ENCODE measurements at places on chromosomes 11 and 22.

GRCh38 chr22:41302811-41303210 is 1.5 kb downstream of the ZC3H7B start:
- DNase-seq, result no peak

DNA sequence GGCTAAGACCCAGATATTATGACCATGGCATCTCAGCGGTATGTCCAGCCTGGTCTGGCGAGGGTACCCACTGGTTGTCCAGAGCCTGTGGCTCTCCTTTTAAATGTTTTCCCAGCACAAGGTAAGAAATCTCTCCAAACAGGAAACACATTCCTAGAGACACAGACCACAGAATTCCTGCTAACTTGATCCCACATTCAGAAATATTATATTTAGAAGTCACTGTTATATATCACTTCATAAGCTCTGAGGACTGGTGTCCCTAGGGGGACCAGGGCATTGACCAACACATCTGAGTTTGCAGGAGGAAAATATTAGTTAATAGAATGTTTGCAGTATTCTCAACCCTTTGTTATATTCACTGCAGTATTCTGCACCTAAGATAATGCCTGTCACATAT is 23.1 kb downstream of the TMPRSS13 start:
- DNase-seq, result no peak

- DNase-seq, result no peak
Measured at GRCh38 chr22:28112190-28112544, 193.1 kb upstream of the PITPNB start.

GRCh38 chr22:40211476-40212054 is 33.8 kb downstream of the TNRC6B start:
- DNase-seq, result no peak

- no peak for DNase-seq
Measured at GRCh38 chr22:38273135-38273826, 471 bp upstream of the TMEM184B start.

- DNase-seq, result no peak
Measured at GRCh38 chr11:111934306-111934705, 2.8 kb upstream of the DIXDC1 start.

DNA sequence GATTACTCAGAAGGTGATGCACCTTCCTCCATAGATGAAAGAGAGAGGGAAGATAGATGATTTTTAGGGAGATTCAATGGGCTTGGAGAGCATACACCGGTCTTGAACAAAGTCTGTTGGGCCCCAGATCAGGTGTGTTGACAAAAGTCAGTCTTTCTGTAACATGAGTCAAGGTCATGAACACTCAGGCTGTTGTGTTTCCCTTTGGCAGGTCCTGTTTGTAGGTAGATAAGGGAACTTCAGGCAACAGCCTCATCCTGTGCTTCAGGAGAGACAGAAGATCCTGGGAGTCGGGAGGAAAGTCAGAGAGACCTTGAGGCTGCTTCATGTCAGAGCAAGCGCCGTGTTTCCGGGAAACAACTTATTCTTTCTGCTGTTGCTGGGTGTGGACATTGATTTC is 703.1 kb downstream of the BRD1 start:
- DNase-seq, result no peak

DNA sequence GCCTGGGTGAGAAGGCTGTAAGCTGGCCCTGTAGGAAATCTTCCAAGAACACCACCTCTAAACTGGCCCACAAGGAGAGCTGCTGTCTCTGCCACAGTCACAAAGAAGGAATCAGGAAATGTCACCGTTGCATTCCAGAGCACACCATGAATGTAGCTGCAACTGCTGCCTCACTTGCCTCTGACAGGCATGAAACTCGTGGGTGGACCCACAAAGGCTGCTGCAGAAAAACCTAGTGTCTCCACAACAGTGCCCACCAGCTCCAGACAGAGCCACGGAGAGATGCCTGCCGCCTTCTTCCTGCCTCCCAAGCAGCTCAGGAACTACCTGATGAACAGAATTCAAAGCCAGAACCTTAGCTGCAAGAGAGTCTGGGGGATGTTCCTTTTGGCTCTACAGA is 10.5 kb downstream of the DNAJB13 start:
- DNase-seq, result no peak

GRCh38 chr11:115242982-115243381 is 261.2 kb downstream of the CADM1 start:
- no peak for DNase-seq

DNA sequence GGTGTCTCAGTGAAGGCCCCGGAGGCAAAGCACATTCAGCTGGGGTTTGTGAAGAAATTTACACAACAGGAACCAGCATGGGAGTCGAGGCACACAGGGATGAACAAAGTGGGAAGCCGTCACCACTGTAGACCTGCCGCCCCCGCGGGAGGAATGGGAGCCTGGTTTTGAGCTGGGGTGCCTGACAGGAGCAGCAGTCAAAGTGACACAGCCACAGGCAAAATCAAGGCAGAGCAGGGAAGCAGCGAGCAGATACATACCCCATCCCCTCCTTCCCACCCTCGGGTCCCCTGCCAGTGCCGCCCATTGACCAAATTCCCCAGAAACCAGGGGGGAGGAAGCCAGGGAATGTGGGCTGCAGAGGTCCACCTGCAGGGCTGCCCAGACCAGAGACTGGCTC is 20.8 kb downstream of the P2RX3 start:
- DNase-seq, result no peak

DNA sequence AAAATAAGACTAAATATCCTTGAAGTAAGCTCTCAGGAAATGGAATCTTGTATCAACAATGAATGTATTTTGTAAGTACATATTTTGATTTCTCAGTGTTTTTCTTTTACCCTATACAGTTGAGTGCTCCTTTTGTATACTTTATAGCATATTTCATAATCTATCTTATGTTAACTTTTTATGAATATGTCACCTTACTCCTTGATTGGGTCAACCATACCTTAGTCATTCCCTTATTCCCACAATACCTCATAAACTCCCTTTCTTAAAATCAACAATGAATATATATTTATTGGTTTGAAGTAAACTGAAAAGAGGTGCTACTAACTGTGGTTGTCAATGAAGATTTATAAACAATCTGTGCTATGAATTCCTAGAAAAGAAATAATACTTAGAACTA is 686.2 kb downstream of the METTL15 start:
- DNase-seq, result no peak

DNA sequence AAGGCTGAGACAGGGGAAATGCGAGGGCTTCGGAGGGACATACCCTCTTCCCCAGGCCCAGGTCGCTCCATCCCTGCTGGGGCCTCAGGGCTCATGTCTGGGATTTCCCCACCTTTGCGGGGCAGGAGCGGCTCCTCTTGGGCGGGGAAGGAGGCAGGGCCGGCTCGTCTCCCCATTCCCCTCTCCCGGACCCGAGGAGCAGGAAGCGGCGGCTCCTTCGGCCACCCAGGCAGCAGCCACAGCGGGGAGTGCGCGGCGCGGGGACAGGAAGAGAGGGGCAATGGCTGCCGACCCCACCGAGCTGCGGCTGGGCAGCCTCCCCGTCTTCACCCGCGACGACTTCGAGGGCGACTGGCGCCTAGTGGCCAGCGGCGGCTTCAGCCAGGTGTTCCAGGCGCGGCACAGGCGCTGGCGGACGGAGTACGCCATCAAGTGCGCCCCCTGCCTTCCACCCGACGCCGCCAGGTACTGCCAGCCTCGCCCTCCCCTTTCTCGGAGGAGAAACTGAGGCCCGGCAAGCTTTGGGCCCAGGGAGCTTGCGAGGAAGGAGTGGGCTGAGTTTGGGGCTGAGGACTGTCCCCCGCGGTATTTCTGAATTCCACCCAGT is at the start of gene ANKK1:
TSS of gene ANKK1 (plus strand) at position 175 of the 607 bp plus-strand sequence. CDS start at position 281, 106 bp downstream.
- DNase-seq, result no peak

- DNase-seq, result no peak
Measured at GRCh38 chr11:112995423-112996090, 34.3 kb downstream of the NCAM1 start.

- no peak for DNase-seq
Measured at GRCh38 chr11:134751031-134751585, 339.1 kb upstream of the B3GAT1 start.

- peak; percentile 77 for DNase-seq
Measured at GRCh38 chr11:67071420-67072284, 15.0 kb downstream of the RHOD start.

DNA sequence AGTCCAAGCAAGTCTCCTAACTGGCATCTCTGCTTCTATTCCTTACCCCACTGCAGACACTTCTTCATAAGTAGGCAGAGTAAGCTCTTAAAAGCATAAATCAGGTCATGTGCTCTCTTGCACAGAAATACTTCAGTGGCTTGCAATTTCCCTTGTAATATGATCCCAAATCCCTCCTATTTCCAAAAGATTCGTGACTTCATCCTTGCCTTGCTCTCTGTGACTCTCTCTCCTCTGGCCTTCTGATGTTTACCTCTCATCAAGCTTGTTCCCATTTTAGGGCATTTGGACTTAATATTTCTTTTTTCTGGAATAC is 37.4 kb upstream of the NCR3LG1 start:
- DNase-seq, result no peak

DNA sequence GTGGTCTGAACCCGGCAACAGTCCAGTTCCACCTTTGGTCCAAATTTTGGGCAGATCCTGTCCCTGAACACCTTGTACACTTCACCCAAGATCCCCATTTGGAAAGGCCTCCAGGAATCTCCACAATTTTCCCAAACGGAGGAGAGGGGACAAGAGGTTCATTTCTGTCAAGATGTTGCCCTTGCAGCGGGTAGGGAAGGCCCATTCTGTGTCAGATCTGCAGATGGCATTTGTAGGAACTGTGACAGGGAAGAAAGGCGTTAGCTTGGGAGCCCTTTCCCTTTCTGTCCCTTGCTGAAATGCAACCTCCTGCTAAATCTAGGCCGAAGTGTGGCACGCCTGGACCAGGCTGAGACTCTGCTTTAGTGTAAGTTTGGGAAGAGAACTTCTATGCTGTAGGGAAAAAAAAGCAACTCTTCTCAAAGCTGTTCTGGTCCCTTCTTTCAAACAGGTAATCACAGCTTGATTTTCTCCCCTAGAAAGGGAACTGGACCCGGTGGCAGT is 86.0 kb downstream of the SCN3B start:
- no peak for DNase-seq

GRCh38 chr11:73286240-73286810 is 14.2 kb downstream of the P2RY6 start:
- DNase-seq, result no peak

DNA sequence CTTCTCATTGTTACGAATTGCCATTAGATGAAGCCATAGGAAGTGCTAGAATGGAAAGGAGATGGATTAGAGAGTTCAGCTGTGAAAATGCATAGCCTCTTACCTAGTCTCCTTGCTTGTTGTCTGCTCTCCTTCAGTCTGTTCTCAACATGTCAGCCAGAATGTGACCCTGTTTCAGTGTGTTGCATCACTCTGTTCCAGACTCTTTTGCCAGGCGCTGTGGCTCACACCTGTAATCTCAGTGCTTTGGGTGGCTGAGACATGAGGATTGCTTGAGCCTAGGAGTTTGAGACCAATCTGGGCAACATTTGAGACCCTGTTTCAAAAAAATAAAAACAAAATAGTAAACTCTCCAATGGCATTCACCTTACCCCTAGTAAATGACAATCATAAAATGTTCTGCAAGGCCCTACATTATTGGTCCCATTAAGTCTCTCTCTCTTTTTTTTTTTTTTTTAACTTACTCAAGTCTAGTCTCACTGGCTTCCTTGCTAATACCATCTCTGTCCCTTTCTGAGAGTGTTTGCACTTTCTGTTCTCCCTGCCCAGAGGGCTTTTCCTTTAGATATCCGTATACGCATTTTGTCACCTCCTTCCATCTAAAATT is 39.4 kb downstream of the CYP2R1 start:
- no peak for DNase-seq

- DNase-seq, result no peak
Measured at GRCh38 chr22:30970356-30970746, 1.3 kb downstream of the TUG1 start.

DNA sequence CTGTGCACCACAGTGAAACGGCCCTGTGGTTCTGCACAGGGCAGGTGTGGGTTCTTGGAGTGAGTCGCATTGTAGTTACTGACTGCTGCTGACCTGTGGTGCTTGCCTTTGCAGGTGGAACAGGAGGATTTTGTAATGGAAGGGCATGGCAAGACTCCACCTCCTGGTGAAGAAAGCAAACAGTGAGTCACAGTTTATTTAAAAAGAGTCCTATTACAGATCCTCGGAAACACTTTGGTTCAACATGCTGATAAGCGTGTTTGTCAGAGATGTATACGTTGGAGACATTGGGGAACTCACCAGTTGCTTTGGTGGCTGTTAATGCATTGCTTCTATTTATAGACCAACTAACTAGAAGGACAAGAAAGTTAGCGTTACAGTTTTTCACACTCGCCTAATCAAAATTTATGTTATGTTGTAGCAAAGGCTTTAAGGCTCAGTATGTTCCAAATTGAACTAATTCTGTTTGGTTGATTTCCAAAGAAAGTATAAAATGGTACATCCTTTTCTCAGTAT is 21.7 kb upstream of the TNRC6B start:
- DNase-seq, result peak; percentile 23

- no peak for DNase-seq
Measured at GRCh38 chr11:35083181-35083430, 55.9 kb upstream of the CD44 start.

DNA sequence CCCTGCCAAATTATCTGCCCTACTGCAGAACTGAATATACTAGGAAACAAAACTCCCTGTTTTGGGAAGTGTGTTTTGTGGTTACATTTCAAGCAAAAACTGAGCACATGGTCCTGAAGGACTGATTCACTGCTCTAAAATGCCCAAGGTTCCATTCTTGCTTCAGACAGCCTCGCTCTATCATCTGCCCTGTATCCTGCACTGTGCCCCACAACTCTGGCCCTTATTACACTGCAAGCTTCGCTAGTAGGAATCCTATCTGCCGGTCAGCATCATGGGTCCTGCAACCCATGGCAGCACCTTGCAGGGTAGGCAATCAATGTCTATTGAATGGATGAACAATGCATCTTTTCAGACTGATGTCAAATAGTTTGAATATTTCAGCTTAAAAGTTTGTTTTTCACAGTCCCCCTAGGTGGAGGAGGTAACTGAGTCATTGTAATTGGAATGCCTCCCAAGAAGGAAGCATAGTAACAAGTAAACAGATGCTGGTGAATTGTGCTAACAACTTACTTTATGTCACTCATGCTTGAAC is 21.3 kb downstream of the LAYN start:
- no peak for DNase-seq

DNA sequence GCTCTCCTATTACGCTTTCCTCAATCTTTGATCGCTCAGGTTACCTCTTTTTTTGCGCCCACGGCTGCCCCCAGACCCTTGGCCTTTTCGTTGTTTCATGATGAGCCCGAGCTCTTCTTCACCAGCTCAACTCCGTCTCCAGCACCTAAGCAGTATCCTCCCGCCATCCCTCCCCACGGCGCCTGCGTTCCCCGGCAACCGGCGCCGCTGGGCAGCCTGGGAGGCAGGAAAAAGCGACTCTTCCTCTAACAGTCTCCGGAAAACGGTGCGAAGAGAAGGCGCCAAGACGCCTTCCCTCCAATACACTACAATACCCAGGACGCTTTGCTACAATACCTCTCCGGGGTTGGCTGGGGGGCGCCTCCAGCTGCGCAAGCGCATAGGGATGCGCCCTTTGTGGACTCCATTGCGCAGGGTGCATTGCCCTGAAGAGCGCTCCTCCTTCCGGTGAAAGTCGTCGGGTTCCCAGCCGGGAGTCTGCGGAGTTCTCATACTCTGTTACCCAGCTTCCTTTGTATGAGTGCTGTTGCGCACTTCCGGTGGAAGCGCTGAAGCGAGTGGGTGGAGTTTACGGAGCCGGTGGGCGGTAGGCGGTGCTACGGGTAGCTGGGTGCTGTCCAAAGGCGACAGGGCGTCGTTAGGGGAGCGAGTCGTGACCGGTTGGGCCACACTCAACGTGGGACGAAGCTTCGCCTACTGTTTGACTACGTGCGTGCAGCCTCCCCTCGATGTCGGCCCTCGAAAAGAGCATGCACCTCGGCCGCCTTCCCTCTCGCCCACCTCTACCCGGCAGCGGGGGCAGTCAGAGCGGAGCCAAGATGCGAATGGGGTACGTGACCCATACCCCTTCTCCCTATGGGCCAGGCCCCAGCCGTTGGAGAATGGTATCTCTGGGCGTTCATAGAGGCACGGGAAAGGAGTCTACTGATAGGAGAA is at the start of the genes C2CD3 and PPME1:
TSS of gene C2CD3 (minus strand) at position 309 of the 936 bp plus-strand sequence. CDS start at position 99, 210 bp downstream.
TSS of gene PPME1 (plus strand) at position 596 of the 936 bp plus-strand sequence. CDS start at position 729, 133 bp downstream.
- DNase-seq, result peak; percentile 99
